ENCODE measurements at places on chromosomes 5 and 9. TPM values are rescaled to one million over a fixed set of nuclear protein-coding genes. Genes with fewer than 3 reads are reported as not detected.

Gene BTNL3
- total RNA-seq = not detected

Gene SHISAL2B
- total RNA-seq = 5.0 TPM

Gene NOXA1
- 1.8 TPM for total RNA-seq

DNA sequence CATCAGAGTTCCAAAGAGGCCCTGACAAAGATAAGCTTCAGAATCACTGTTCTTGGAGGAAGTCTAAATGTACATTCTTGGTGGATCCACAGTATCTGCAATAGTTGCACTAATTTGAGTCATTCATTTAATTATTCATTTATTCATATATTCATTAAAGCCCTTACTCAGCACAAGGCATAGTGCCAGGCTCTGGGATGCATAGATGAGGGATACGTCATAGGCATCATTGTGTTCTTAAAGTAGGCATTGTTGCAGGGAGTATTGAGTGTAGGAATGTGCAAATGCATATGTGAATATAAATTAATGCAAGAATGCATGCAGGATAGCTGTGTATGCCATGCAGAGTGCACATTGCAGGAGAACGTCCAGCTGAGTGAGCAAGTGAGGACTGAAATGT is 100.7 kb downstream of the DRD1 start:
- DNase-seq = no peak

GRCh38 chr9:111094958-111095357 is 56.7 kb upstream of the LPAR1 start:
- DNase-seq = no peak

DNA sequence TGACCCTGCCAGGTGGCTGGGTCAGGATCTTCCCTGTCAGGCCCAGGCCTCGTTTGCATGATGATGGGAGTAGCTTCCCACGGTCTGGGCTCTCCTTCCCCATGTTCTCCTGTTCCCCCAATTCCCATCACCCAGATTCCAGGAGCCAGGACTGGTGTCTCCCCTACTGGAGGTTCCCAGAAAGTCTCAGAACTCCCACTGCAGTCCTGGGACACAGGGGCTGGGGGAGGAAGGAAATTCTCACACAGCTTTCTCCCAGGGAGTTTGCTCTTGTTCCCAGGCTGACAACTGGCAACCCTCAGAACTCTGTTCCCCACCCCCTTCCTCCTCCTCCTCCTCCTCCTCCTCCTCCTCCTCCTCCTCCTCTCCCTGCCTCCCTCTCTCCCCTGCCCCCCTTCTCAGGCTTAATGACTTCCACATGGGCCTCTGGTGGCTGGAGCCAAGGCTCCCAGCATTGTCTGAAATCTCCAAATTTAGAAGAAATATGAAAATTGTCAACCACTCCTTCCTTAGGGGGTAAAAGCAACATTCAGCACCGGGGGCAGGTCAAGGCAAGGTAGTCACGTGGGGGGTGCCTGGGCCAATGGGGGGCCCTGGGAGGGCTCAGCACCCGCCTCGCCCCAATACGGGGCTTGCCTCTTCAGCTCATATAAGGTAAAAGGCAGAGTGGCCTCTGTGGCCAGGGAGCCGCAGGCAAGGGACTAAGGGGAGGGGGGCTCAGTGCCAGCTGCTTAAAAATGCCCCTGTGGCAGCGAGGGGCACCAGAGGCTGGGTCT is 27.3 kb upstream of the IL17B start:
- peak; percentile 59 for DNase-seq

DNA sequence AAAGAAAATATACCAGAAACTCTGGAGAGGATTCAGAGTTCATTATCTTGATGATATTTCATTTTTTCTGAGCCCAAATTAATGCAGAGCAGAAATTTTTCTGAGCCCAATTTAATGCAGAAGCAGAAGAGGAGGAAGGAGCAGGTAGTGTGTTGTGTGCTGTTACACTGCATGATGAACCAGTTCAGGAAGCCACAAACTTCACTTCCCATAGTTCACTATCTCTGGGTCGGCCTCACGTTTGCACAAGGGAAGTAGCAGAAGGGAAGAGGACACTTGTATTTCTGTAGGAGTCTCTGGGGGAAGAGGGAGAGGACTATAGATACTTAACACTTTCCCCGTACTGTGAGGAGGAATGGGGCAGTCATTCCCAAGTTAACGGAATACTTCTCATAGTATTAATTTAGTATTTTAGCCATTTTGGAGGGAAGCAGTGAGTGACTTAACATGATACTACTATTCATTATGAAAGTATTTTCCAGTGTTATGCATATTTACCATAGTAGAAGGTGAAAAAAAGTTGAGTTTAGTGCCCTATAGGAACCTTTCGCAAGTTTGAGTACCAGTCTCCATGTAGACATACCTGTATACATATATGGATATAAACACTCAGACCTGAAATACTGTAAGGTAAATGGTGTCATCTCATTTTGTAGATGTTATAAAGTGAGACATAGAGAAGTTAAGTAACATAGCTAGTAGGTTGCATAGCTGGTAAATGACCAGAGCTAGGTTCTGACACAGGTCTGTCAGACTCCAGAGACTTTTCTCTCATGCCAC is 30.0 kb downstream of the XPA start:
- no peak for DNase-seq

DNA sequence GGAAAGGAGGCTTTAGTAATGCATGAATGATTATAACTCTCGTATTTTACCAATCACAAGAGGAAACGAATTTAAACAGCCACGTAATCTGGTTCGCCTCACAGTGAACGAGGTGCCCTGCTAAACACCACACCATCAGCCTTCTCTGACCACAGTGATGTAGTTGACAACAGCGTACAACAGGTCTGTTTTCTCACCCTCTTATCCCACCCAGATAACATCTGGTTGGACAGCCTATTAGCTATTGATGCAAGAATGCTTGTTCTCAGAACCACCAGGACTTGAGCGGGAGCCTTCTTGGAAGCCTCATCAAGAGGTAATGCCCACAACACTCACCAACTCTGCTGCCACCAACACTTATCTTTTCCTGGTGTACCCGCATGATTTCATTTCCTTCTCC is 23.3 kb downstream of the SLC1A3 start:
- DNase-seq = no peak

DNA sequence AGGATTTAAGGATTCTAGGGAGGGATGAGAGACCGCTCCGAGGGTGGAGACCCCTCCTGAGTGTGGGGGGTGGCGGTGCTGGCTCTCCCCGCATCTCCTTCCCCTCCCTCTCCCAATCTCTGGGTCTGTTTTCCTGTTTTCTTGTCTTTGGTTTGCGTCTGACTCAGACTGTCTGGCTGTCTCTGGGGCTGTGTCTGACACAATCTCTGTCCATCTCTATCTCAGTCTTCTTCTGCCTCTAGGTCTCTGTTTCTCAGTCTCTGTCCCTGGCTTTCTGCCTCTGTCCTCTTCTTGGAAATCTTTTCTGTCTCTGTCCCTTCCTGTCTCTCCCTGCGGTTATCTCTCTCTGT is 196 bp upstream of the GRM6 start:
- DNase-seq = no peak
